ENCODE measurements at places on chromosomes 1 and 21.

- no peak for DNase-seq
Observed at GRCh38 chr1:100670083-100670482, 49.5 kb upstream of the VCAM1 start.

GRCh38 chr1:116157096-116157495 lies 45.9 kb downstream of the MAB21L3 start:
- no peak for DNase-seq

DNA sequence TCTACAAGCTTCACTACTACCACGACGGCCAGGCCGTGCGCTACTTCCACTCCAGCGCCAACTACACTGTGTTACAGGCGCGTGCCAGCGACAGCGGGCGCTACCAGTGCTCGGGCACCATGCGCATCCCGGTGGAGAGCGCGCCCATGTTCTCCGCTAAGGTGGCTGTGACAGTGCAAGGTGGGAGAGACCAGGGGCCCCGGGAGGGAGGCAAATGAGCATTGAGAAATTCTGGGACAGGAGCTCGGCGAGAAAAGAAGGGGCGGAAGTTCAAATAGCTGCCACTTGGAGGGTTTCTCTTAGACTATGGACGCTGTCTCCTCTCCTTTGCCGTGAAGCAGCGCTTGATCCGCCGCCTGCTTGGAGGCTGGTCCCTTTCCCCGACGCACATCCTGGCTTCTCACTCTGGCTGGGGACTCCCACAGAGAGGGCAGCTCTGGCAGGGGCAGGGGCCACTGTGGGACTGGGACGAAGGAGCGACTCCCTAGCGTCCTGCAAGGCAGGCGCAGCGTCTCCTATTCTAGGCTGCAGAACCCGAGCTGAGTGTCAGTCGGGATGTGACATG lies 4.6 kb downstream of the FCRLB start:
- peak; percentile 70 for DNase-seq

- DNase-seq = no peak
Observed at GRCh38 chr1:20486457-20487235, 636 bp upstream of the CAMK2N1 start.

GRCh38 chr1:19765623-19766022 lies 34.1 kb downstream of the TMCO4 start:
- DNase-seq = no peak

- no peak for DNase-seq
Observed at GRCh38 chr1:236530286-236530685, 6.5 kb downstream of the LGALS8 start.

- no peak for DNase-seq
Observed at GRCh38 chr1:229159668-229160544, 111.0 kb upstream of the RAB4A start.

DNA sequence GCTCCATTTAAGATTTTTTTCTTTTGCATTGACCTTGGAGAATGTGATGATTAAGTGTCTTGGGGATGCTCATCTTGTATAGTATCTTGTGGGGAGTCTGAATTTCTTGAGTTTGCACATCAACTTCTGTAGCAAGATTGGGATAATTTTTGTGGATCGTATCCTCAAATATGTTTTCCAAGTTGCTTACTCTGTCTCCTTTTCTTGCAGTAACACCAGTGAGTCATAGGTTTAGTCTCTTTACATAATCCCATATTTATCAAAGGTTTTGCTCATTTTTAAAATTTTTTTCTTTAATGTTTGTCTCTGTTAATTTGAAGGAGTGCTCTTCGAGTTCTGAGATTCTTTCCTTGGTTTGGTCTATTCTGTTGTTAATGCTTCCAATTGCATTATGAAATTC lies 41.7 kb upstream of the ANGPTL1 start:
- DNase-seq = no peak

DNA sequence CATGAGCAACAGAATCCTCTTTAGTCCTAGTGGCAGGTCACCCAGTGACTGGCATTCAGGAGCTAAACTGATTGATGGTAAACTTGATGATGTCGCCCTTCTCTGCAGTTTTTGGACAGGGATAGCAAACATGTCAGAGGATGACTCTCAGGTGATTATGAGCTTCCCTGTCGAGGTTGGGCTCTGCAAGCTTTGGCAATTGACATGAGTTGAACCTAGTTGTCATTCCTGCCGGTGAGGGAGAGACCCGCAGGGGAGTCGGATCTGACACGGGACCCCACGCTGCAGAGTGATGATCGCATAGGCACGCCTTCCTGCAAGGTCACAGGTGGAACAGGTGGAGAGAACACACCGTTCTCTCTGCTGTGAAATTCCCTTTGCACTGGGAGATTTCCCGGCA lies 438.0 kb upstream of the VAMP3 start:
- DNase-seq = no peak

DNA sequence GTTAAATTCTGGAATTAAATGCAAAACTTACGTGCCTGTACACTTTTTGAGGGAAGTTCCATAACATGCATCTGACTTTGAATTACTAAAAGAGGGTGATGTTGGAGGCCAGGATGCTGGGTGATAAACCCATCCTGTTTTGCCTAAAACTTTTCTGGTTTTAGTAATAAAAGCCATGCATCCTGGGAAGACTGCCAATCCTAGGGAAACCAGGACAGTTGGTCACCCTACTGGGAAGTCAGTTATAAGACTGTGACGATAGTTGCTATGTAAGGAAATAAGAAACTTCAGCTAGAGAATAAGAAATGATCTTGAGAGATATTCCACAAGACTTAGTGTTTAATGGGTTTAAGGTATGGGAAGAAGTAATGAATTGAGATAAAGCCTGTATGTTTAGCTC lies 336.6 kb upstream of the LYPLAL1 start:
- DNase-seq = no peak

DNA sequence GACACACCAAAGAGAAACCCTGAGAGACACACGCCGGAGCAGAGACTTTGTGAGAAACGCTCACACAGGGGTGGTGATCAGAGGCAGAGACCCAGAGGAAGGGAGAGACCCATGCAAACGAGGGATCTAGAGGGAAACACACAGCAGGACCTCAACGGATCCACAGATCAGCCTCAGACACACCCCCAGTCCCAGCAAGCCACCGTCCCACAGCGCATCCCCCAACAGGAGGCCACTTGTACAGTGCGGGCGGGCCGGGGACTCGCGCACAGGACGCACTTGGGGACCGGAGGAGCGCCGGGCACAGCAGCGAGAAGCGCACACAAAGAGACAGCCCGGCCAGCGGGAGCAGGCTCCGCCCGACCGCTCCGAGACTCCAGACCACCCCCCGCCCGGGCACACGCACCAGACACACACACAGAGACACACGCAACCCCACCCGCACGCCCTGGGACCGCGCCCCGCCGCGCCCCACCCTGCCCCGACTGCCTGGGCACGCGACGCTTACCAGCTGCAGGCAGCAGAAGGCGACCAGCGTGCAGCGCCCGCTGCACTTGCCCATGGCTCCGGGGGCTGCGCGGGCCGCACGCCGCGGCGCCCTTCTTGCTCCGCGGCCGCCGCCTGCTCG lies 587 bp downstream of the NKAIN1 start:
- DNase-seq = peak; percentile 48

DNA sequence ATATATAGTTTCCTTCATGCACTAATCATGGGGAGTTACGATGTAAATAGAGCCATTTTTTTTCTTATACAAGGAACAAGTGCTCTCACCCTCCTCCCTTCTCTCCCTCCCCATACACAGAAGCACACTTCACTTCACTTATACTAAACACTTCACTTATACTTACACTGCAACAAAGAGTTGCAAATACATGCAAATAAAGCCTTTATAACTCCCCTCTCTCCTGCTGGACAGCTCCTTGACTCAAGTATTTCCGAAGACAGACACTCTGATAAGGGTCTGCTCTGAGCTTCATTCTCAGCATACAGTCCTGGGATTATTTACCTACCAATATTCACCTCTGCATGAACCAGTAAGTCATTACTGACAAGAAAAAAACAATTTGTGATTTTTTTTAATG lies 35.6 kb upstream of the ERG start:
- no peak for DNase-seq

DNA sequence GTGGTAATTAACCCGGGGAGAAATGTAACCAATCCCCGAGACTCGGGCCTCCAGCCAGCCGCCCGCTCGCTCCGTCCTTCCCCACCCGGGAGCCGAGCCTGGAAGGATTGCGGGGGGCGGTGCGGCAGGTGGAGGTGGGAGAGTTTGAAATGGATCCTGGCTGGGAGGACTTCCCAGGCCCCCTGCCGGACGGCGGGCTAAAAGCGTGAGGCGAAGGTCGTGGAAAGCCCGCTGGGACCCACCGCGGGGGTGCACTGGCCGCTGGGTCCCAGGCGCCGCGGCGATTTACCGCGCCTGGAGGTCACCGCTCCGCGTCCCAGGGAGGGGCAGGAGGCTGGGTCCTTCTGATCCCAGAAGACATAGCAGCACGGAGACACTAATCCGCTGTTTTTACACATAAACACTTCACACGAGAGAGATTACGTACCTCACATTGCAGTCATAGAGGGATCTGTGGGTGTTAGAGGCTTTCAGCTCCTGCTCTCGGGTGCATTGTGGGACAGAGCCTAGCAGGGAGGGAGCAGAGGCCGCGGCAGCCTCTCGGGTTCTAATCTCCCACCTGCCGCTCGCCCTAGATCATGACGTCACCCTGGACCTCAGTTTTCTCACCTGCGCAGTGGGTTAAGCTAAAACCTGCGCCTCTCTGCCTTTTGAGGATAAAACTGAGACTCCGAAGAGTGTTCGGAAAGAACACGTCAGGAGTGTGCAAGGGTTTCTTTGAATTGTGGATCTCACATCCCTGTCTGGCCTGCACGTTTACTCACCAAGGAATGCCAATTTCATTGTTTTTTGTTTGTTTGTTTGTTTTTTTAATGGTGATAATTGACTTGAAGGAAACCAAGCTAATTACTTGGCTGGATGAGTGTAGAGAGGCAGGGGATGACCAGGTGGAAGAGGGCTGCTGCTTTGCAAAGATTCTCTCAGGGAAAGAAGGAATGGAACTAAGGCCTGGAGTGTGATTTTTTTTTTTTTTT lies 17.1 kb upstream of the TMEM9 start:
- DNase-seq = peak; percentile 32

GRCh38 chr1:100565937-100566699 lies 28.2 kb downstream of the GPR88 start:
- no peak for DNase-seq

DNA sequence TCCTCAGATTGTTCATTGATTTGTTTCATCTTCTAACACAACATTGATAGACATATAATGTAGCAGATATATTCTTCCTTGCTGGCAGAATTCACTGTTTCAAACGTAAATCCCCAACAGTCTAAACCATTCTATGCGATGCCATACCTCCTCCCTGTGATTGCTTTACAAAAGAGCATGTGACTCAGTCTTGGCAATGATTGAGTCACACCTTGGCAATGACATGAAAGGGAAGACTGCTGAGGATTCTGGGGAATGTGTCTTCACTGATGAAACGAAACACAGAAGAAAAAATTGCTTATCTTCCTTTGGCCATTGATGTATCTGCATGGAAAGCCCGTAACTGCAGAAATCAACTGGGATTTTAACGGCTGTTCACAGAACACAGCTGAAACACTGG lies 409.6 kb upstream of the ZRANB2 start:
- DNase-seq = no peak

DNA sequence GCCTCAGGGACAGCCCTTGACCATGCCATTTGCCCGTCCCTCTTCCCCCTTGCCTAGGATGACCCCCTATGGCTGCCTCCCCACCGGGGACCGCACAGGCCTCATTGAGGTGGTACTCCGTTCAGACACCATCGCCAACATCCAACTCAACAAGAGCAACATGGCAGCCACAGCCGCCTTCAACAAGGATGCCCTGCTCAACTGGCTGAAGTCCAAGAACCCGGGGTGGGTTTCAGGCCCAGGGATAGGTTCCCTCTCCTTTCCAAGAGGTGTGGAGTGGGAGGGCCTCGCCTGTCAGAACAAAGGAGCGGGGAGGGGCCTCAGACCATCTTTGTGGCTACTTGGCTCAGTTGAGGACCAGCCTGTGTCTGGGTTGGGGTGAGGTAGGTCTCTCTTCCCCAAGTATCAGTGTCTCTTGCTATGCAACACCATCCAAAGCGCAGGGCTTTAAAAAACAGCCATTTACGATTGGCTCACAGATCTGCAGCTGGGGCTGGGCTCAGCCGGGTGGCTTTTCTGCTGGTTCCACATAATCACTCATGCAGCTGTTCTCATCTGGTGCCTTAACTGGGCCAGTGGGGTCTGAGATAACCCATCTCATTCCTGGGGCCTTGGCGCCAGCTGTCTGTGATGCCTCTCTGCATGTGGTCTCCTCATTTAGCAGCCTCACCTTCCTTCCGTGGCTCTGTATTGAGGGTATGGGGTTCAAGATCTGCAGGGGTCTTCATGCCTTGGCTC lies 71.7 kb downstream of the PIK3CD start:
- DNase-seq = no peak

DNA sequence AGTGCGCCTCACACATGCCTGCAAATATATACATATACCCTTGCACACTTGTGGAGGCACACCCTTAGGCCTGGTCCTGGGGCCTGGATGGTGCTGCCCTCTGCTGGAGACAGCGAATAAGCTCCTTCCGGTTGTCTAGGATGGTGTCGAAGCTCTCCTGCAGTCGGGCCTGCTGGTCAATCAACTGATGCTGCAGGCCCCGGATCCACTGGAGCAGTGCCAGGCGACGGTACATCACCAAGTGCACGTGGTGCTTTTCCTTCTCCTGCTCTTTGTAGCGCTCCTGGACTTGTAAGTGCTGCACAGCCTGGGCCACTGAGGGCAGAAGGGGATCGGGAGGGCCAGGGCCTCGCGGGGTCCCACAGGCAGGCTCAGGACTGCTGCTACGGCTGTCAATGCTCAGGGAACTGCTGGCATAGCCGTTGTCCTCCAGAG lies 3.1 kb downstream of the C1orf216 start:
- DNase-seq = peak; percentile 86

DNA sequence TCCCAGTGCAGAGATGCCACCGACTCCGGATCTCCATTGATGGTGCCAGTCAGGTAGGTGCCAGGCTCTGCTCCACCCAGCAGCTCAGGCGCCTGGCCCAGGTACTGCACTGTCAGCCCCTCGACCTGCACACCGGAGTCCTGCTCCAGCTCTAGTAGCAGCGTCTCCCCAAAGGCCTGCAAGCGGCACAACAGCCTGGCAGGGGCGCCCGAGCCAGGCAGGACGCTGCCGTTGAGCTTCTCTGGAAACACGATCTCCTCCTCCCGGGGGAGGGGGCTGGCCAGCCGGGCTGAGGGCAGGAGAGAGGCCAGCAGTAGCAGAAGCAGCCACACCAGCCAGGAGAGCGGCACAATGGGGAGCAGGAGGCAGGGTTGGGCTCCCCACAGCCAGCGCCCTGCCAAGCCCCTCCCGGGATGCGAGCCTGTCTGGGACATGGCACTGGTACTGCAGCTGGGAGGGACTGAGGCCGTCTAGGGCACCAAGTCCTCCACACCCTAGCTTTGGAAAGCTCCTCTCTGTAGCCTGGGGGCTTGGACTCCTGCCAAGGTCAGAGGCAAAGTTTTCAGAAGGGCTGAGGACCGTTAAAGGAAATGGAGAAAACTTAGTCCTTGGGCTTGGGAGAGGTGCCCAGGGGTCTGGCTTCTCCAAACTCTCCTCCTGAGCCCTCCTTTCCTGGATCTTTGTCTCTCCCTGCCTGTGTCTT lies 509 bp downstream of the ADAMTS4 start:
- no peak for DNase-seq

- no peak for DNase-seq
Observed at GRCh38 chr1:243786531-243786930, 63.5 kb downstream of the AKT3 start.

- peak; percentile 75 for DNase-seq
Observed at GRCh38 chr1:35454616-35455015, 102.6 kb downstream of the KIAA0319L start.

- DNase-seq = peak; percentile 66
Observed at GRCh38 chr1:169484683-169485430, 887 bp downstream of the SLC19A2 start.
